Osteocyte (in vitro differentiated cells): ENCODE measurements at places on chromosomes 2 and 18. TPM values are rescaled to one million over a fixed set of nuclear protein-coding genes. Genes with fewer than 3 reads are reported as not detected.

DNA sequence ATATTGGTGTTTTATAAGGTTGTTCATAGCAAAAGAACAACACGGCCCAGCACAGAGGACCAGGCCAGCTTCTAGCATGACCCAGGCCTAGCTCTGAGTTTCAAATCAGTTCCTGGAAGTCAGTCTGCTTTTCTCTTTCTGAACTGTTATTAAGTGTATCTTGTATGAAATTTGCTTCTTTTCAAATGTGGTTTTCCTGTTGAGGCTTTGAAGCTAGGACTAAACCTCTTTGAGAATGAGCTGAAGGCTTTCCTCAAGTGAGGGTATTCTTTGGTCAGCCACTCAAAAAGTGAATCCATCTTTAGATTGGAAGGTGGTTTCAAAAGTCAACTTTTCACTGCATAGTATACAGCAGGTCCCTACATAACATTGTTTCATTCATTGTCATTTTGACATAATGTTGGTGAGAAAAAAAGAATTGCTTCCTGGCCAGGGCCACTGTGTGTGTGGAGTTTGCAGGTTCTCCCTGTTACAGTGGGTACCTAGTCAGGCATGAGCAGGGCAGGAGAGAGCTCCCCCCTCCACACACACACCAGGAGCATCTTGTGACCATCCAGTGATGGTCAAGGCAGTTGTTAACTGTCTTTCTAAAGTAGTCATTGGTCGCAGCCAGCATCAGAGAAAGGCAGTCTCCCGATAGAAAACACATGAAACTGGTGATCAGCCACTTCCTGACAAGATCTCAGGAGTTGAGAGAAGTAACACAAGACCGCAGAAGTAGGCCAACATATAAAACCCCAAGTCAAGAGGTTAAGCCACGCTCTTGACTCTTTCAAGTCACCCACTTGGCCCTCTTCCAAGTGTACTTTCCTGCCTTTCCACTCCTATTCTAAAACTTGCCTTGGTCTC is 6.7 kb upstream of the ACAA2 start:
- H3K4me3 ChIP-seq = no peak overlapping the region
- DNase-seq = no peak
- no peaks in the 10 kb centered on the region for H3K27me3 ChIP-seq
- no peak overlapping the region for H3K27ac ChIP-seq
- peaks cover 11% of the 10 kb centered on the region for H3K36me3 ChIP-seq
- H3K4me1 ChIP-seq = peaks cover 5% of the 10 kb centered on the region

- H3K27ac ChIP-seq = no peak overlapping the region
- H3K36me3 ChIP-seq = no peaks in the 10 kb centered on the region
- H3K27me3 ChIP-seq = no peaks in the 10 kb centered on the region
- no peak for DNase-seq
- no peaks in the 10 kb centered on the region for H3K4me1 ChIP-seq
Observed at GRCh38 chr2:83233326-83233725, 1225.8 kb downstream of the SUCLG1 start.

DNA sequence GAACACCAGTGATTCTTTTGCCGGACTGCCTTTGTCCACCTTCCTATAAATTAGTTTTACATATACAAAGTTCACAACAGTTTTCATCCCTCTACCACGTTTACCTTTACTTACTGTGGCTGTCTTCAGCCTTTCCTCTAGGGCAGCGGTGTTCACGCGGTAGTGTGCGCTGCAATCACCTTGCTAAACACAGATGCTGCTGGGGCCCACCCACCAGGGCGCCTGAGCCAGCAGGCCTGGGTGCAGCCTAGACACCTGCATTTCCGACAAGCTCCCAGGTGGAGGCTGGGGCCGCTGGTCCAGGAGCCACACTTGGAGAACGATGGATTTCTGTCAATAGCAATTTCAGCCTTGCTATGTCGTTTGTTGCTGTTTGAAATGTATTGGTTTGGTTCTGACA is 83.1 kb downstream of the NDUFA10 start:
- DNase-seq = no peak
- H3K27ac ChIP-seq = no peak overlapping the region
- H3K4me1 ChIP-seq = no peaks in the 10 kb centered on the region
- no peaks in the 10 kb centered on the region for H3K36me3 ChIP-seq
- no peak overlapping the region for H3K4me3 ChIP-seq

Gene KDSR
- 87.7 and 90.5 TPM in 2 replicates for total RNA-seq

Gene CXCR2
- not detected in 2 replicates for total RNA-seq

Gene SCYGR4
- not detected in 2 replicates for total RNA-seq

- no peak overlapping the region for H3K27ac ChIP-seq
- no peak for DNase-seq
- H3K27me3 ChIP-seq = no peaks in the 10 kb centered on the region
- H3K4me1 ChIP-seq = peaks cover 11% of the 10 kb centered on the region
Observed at GRCh38 chr2:44201648-44202165, 33.0 kb downstream of the PPM1B start.

Gene ANKRD23
- total RNA-seq = 4.4 and 5.7 TPM in 2 replicates

- no peak overlapping the region for H3K27ac ChIP-seq
- peaks cover 70% of the 10 kb centered on the region for H3K27me3 ChIP-seq
- H3K4me3 ChIP-seq = no peak overlapping the region
- no peak for DNase-seq
- no peaks in the 10 kb centered on the region for H3K36me3 ChIP-seq
Observed at GRCh38 chr18:48200631-48201336, 208.4 kb downstream of the ZBTB7C start.

Gene SCN2A
- total RNA-seq = 0.24 and 0.73 TPM in 2 replicates

Gene FAHD2A
- total RNA-seq = 40.3 and 40.4 TPM in 2 replicates

GRCh38 chr2:209147981-209148380 is 275.9 kb upstream of the MAP2 start:
- no peaks in the 10 kb centered on the region for H3K27me3 ChIP-seq
- no peaks in the 10 kb centered on the region for H3K4me1 ChIP-seq
- no peak overlapping the region for H3K4me3 ChIP-seq

DNA sequence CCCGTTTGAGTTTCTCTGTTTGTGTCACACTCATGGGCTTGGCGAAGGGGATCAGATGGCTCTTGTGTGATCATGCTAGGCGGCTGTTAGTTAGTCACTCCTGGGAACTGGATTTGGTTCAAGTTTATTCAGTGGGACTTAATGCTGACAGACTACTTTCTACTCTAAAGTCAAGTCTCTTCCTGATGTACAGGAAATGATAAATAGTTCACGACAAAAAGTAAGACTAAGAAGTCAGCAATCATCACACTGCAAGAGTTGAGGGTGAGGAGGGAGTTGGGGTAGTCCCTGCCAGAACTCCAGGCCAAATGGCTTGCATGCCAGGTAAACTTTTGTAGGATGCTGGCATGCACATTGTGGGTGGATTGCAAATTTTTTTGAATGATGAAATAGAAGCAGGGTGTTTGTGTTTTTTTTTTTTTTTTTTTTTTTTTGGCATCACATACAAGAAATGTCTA is 25.1 kb upstream of the CCL20 start:
- H3K36me3 ChIP-seq = no peaks in the 10 kb centered on the region
- no peaks in the 10 kb centered on the region for H3K27me3 ChIP-seq
- DNase-seq = no peak
- H3K4me3 ChIP-seq = no peak overlapping the region
- H3K4me1 ChIP-seq = peaks cover 3% of the 10 kb centered on the region
- H3K27ac ChIP-seq = no peak overlapping the region

Gene CD226
- total RNA-seq = 0.46 and 0.81 TPM in 2 replicates

DNA sequence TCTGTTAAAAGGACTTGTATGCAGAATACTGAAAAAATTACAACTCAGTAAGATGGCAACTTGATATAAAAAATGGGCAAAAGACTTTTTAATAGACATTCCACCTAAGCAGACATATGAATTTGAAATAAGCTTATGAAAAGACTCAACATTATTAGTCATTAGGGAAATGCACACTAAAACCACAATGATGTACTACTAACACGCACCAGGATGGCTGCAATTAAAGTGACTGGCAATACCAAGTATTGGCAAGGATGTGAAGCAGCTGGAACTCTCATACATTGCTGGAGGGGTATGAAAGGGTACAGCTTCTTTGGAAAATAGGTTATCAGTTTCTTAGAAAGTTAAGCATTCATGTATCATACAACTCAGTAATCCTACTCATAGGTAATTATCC is 3.2 kb upstream of the ENOSF1 start:
- no peak overlapping the region for H3K4me3 ChIP-seq
- H3K27me3 ChIP-seq = no peaks in the 10 kb centered on the region
- no peak for DNase-seq
- no peak overlapping the region for H3K27ac ChIP-seq
- H3K4me1 ChIP-seq = peaks cover 23% of the 10 kb centered on the region

GRCh38 chr2:110219496-110220189 is 7.3 kb upstream of the MTLN start:
- no peaks in the 10 kb centered on the region for H3K4me1 ChIP-seq
- H3K27me3 ChIP-seq = peaks cover 94% of the 10 kb centered on the region
- H3K27ac ChIP-seq = no peak overlapping the region
- no peaks in the 10 kb centered on the region for H3K36me3 ChIP-seq

- no peak overlapping the region for H3K4me3 ChIP-seq
- DNase-seq = no peak
- H3K27ac ChIP-seq = no peak overlapping the region
- H3K36me3 ChIP-seq = no peaks in the 10 kb centered on the region
- no peaks in the 10 kb centered on the region for H3K4me1 ChIP-seq
- no peaks in the 10 kb centered on the region for H3K27me3 ChIP-seq
Observed at GRCh38 chr18:3418083-3418482, 31.9 kb upstream of the TGIF1 start.

- H3K4me1 ChIP-seq = peaks cover 9% of the 10 kb centered on the region
- no peak for DNase-seq
- no peaks in the 10 kb centered on the region for H3K27me3 ChIP-seq
- no peak overlapping the region for H3K27ac ChIP-seq
- H3K4me3 ChIP-seq = no peak overlapping the region
- H3K36me3 ChIP-seq = peaks cover under 1% of the 10 kb centered on the region
Observed at GRCh38 chr18:68164909-68165308, 550.0 kb downstream of the TMX3 start.

Gene RNF25
- 35.7 and 36.7 TPM in 2 replicates for total RNA-seq

DNA sequence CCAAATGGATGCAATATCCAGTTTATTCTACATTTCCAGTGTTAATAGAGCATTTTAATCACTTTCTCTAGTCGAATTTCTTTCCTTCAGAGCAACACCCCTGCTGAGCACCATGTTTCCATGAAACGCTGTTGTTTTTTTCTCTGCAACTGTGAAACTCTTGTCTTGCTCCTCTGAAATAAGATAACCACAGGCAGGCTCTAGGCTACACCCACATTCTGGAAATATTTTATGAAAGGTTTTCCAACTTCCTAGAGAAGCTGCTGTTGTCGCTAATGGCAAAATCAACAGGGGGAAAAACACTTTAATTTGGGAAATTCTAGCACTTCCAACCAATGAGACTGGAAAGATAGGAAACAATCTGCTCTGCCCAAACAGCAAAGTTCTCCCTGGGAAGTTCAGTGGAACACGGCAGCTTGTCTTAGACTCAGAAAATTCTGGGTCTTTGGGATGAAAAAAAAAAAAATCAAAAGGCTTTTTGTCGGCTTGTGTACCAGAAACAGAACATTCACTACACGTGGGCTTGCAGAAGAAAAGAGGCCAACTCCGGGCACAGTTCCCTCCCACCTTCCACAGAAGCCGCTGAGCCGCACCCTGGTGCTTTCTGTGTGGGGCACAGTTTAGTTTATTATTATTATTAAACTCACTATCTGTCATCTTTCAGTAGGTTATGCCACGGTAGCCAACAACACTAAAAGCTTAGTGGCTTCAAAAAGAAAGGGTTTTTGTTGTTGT is 98.7 kb downstream of the MMADHC start:
- H3K27ac ChIP-seq = peak overlapping the region; percentile 70
- H3K27me3 ChIP-seq = peaks cover 2% of the 10 kb centered on the region
- H3K4me1 ChIP-seq = peaks cover 23% of the 10 kb centered on the region
- no peak for DNase-seq
- no peak overlapping the region for H3K4me3 ChIP-seq
- no peaks in the 10 kb centered on the region for H3K36me3 ChIP-seq

Gene SULT1C2
- total RNA-seq = 1.9 and 2.2 TPM in 2 replicates

Gene SERPINB12
- total RNA-seq = not detected in 2 replicates

DNA sequence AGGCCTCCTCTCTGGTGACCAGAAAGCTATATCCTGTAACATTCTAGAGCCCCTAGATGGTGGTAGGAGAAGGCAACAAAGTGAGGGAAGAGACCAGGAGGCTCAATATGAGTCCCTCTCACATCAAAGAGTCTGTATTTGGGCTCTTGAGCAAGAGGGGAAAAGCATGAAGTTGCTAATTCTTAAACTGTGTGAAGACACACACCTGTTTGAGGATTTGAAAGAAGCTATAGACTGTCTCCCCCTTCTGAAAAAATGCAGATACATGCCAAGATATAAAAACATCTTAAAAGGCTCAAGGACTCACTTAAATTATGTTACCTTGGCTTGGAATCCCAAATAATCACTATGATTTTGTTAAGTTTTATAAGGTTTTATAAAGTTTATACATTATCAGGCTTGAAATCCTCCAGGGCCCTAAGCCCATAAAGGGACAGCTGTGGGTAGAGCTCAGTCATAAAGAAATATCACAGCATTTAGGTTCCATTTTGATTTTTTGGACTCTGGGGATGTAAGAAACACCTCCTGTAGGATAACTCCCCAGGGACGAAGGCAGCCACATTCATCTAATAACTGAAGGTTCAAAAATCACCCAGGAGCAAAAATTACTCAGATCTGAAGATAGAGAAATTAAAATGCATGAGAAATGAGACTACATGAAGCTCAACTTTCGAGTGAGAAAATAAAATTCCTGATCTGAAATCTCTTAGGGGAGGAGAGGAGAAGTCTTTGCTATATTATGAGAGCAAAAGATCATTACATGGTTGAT is 136.1 kb upstream of the LGALSL start:
- H3K4me1 ChIP-seq = peaks cover 5% of the 10 kb centered on the region
- peaks cover 3% of the 10 kb centered on the region for H3K36me3 ChIP-seq
- no peak overlapping the region for H3K4me3 ChIP-seq
- H3K27me3 ChIP-seq = peaks cover 12% of the 10 kb centered on the region
- no peak overlapping the region for H3K27ac ChIP-seq

GRCh38 chr2:195408196-195408595 is 248.8 kb upstream of the SLC39A10 start:
- H3K27me3 ChIP-seq = peaks cover 8% of the 10 kb centered on the region
- H3K4me3 ChIP-seq = no peak overlapping the region
- H3K4me1 ChIP-seq = peaks cover 6% of the 10 kb centered on the region
- no peak overlapping the region for H3K27ac ChIP-seq

GRCh38 chr2:199384043-199384442 is 73.7 kb downstream of the SATB2 start:
- no peak overlapping the region for H3K27ac ChIP-seq
- H3K4me1 ChIP-seq = peaks cover 5% of the 10 kb centered on the region
- no peaks in the 10 kb centered on the region for H3K27me3 ChIP-seq
- no peak for DNase-seq
- H3K4me3 ChIP-seq = no peak overlapping the region

Gene WNT10A
- total RNA-seq = not detected in 2 replicates

Gene SMYD1
- not detected in 2 replicates for total RNA-seq

GRCh38 chr2:160282063-160282580 is 82.0 kb upstream of the ITGB6 start:
- peaks cover 70% of the 10 kb centered on the region for H3K36me3 ChIP-seq
- peak overlapping the region; percentile 0 for H3K27ac ChIP-seq
- no peaks in the 10 kb centered on the region for H3K27me3 ChIP-seq
- peaks cover 24% of the 10 kb centered on the region for H3K4me1 ChIP-seq

Gene SH3BP4
- total RNA-seq = 60.1 and 62.1 TPM in 2 replicates

Gene SLC5A7
- not detected in 2 replicates for total RNA-seq

Gene LYG2
- not detected in 2 replicates for total RNA-seq
